ENCODE measurements at places on chromosomes 2 and 18. TPM values are rescaled to one million over a fixed set of nuclear protein-coding genes. Genes with fewer than 3 reads are reported as not detected.
A peak's percentile ranks its signal among the peaks of the same experiment; 100 is the strongest.

The SNTG2 gene
- total RNA-seq: 3.8 TPM

The PROC gene
- not detected for total RNA-seq

DNA sequence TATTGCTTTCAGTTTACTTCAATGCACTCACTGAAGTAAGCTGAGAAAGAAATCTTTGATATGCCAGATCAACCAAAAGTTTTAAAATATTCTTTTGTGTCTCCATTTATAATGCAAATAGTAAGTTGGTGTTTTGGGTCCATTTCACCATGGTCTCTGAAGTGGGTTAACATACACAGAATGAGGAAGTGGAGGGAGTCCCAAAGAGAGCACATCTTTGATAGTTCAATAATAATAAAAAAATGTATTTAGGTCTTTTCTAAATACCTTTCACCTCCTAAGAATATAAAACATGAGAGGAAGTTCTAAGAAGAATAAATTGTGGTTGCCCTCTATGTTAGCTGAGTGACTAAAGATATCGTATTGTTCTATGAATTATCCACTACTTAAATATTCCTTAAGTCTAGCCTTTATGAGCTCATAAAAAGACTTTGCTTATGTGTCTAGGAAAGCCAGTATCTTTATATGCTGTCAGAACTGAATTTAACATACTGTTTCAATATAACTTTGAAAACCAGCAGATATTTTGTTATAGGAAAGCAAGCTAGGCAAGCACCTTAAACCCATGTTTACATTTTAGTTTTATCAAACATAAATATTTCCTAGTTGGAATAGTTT, 148.7 kb upstream of the ZEB2 start:
- no peaks in the 10 kb centered on the region for H3K27me3 ChIP-seq
- H3K36me3 ChIP-seq: no peaks in the 10 kb centered on the region
- no peak overlapping the region for H3K4me3 ChIP-seq
- H3K27ac ChIP-seq: no peak overlapping the region
- DNase-seq: no peak

DNA sequence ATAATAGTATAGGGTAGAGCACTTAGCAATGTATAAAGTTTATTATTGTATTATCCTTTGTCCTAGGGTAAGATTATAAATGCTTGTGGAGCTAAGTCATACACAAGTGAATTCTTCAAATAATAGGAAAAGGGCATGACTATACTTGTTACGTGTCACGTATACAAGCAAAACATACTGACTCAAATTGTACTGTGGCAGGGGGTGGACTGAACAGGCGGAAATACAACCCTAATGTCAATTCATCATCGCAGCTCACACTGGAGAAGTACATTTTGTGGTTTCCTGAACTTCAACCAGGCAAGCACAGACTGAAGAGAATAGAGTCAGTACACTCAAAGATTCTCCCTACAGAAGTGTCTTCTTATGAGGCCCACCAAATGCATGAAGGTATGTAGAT, 201.0 kb downstream of the MBD2 start:
- H3K4me1 ChIP-seq: no peaks in the 10 kb centered on the region
- no peak overlapping the region for H3K4me3 ChIP-seq
- DNase-seq: no peak
- H3K27me3 ChIP-seq: no peaks in the 10 kb centered on the region
- no peak overlapping the region for H3K27ac ChIP-seq

GRCh38 chr18:62372156-62372555, 47.0 kb downstream of the TNFRSF11A start:
- H3K27me3 ChIP-seq: no peaks in the 10 kb centered on the region
- H3K27ac ChIP-seq: no peak overlapping the region
- no peaks in the 10 kb centered on the region for H3K36me3 ChIP-seq
- H3K4me3 ChIP-seq: no peak overlapping the region

DNA sequence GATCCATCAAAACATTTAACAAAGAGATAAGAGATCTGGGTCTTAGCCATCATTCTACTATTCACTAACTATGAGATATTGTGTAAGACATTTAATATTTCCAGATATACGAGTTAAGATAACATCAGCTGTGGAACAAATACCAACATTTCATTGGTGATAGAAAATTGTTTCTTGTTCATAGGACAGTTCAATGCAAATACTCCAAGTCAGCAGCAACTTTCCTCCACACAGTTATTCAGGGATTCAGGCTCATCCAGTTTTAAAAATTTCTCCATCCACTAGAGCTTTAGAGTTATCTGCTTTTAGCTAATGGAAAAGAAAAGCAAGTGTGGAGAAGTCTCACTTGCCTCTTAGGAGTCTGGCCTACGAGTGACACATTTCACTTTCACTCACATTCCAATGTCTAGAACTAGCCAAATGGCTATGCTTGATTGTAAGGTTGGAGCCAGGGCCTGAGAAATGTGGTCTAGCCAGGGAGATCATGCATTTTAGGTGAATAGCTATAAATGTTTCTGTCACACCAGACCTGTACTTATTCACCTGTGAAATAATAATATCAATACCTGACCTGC, 119.3 kb upstream of the MAPRE2 start:
- no peak overlapping the region for H3K4me3 ChIP-seq
- DNase-seq: no peak
- no peak overlapping the region for H3K27ac ChIP-seq
- H3K27me3 ChIP-seq: no peaks in the 10 kb centered on the region

- DNase-seq: no peak
- H3K36me3 ChIP-seq: peaks cover 4% of the 10 kb centered on the region
- no peaks in the 10 kb centered on the region for H3K4me1 ChIP-seq
- no peak overlapping the region for H3K27ac ChIP-seq
Observed at GRCh38 chr2:226873051-226873620, 37.3 kb downstream of the RHBDD1 start.

GRCh38 chr2:18484625-18485024, 75.8 kb downstream of the RDH14 start:
- peaks cover 46% of the 10 kb centered on the region for H3K4me1 ChIP-seq
- H3K27me3 ChIP-seq: no peaks in the 10 kb centered on the region
- H3K4me3 ChIP-seq: no peak overlapping the region
- no peak for DNase-seq

DNA sequence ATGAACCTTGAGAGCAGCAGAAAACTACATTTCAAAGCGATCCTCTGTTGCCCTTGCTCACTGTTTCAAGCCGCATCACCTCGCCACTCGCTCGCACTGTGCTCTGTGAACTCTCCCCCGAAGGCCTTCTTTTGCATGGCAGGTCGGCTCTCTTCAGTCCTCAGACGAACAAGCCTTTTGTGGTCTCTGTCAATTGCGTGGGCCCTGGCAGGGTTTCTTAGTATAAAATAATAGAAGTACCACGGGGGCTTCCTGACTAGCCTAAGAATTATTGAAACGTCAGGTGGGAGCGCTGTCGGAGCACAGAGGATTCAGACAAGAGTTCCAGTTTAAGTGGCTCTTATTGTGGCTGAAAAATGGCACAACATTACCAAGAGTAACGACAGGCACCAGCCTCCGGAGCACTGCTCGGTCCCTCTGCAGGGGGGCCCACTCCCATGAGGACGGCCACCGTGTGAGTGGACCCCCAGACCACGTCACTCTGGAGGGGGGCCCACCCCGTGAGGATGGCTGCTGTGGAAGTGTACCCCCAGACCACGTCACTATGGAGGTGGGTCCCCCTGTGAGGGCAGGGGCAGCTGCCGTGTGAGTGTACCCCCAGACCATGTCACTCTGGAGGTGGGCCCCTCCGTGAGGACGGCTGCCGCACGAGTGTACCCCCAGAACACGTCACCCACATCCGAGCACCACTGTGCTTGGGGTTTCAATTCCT, 237.7 kb downstream of the HDAC4 start:
- no peak overlapping the region for H3K27ac ChIP-seq
- no peak for DNase-seq
- H3K4me3 ChIP-seq: no peak overlapping the region
- peaks cover 75% of the 10 kb centered on the region for H3K36me3 ChIP-seq

- H3K36me3 ChIP-seq: no peaks in the 10 kb centered on the region
- H3K27me3 ChIP-seq: no peaks in the 10 kb centered on the region
- H3K27ac ChIP-seq: no peak overlapping the region
- H3K4me3 ChIP-seq: no peak overlapping the region
- DNase-seq: no peak
- H3K4me1 ChIP-seq: no peaks in the 10 kb centered on the region
Observed at GRCh38 chr2:157411624-157412336, 32.1 kb downstream of the CYTIP start.

DNA sequence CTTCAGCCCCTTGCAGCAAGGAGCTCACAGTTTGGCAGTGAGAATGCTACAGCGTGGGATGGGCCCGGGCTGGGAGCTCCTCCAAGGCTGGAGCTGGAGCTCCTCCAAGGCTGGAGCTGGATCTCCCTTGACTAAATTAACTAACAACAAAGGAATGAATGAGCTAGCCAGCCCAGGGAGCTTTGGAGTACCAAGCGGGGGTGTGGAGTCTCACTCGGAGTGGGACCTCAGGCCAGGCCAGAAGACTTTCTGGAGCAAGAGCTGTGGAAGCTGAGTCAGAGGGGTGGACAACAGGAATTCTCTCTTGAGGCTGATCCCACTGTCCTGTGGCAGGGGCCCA, 244.7 kb upstream of the HS6ST1 start:
- H3K36me3 ChIP-seq: no peaks in the 10 kb centered on the region
- peak; percentile 93 for DNase-seq
- H3K4me3 ChIP-seq: no peak overlapping the region
- H3K4me1 ChIP-seq: no peaks in the 10 kb centered on the region
- no peak overlapping the region for H3K27ac ChIP-seq

DNA sequence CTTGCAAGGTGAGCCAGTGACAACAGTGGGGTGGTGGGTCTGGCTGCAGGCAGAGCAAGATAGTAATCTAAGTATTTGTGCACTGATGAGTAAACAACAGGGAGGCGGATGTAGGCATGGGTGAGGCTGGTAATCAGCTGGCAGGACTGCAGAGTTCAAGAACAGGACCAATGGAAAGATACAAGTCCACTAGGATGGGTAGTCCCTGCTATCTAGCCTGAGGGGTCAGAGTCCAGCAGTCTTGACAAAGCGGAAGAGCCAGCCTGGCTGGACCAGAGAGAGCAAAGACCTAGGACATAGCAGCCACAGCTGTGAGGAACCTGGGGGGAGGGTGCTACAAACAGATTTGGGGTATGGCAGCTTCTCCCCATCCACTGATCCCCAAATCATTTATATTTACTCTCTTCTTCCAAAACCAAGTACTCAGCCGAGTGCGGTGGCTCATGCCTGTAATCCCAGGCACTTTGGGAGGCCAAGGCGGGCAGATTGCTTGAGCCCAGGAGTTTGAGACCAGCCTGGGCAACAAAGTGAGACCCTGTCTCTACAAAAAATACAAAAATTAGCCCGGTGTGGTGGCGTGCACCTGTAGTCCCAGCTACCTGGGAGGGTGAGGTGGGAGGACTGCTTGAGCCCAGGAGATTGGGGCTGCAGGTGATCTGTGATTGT, 25.9 kb downstream of the VIL1 start:
- no peaks in the 10 kb centered on the region for H3K27me3 ChIP-seq
- peaks cover 4% of the 10 kb centered on the region for H3K36me3 ChIP-seq
- peaks cover 3% of the 10 kb centered on the region for H3K4me1 ChIP-seq
- H3K27ac ChIP-seq: no peak overlapping the region
- H3K4me3 ChIP-seq: no peak overlapping the region

DNA sequence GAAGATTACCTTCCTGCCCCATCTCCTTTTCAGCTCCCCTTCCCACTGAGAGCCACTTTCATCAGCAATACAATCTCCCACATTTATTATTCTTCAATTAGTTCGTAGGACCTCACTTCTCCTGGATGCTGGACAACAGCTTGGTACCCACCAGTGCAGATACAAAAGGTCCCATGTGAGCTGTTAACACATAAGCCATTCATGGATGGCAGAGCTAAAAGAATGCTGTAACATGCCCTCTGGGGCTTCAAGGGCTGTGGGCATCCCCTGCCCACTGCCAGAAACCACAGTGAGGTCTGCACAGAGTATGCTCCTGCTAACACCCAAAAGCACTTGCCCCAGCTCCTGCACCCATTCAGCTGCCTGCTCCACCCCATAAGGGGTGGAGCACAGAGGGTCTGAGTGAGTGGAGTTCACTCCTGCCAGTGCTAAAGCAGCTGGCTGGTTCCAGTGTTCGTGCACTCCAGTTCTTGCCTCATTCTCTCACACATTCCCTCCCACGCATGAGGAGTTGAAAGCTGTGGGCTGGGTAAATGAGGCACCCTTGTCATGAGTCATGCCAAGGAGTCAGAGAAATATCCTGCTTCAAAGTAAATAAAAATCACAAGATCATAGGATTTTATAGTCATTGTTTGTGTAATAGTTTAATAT, 305.9 kb upstream of the TMEFF2 start:
- no peak for DNase-seq
- no peaks in the 10 kb centered on the region for H3K36me3 ChIP-seq
- no peaks in the 10 kb centered on the region for H3K4me1 ChIP-seq
- H3K27ac ChIP-seq: no peak overlapping the region
- H3K4me3 ChIP-seq: no peak overlapping the region

- DNase-seq: no peak
- H3K27me3 ChIP-seq: no peaks in the 10 kb centered on the region
- H3K4me3 ChIP-seq: no peak overlapping the region
- H3K27ac ChIP-seq: no peak overlapping the region
Observed at GRCh38 chr18:50444539-50444938, 69.7 kb downstream of the SKA1 start.

- H3K4me3 ChIP-seq: no peak overlapping the region
- H3K4me1 ChIP-seq: no peaks in the 10 kb centered on the region
- no peaks in the 10 kb centered on the region for H3K27me3 ChIP-seq
- H3K36me3 ChIP-seq: no peaks in the 10 kb centered on the region
- H3K27ac ChIP-seq: no peak overlapping the region
Observed at GRCh38 chr2:165414187-165414586, 55.3 kb upstream of the CSRNP3 start.

GRCh38 chr2:229088517-229088913, 182.6 kb downstream of the PID1 start:
- peaks cover 9% of the 10 kb centered on the region for H3K4me1 ChIP-seq
- no peak overlapping the region for H3K4me3 ChIP-seq
- DNase-seq: no peak
- H3K27ac ChIP-seq: no peak overlapping the region
- no peaks in the 10 kb centered on the region for H3K36me3 ChIP-seq

GRCh38 chr2:144583741-144584453, 64.0 kb upstream of the ZEB2 start:
- no peaks in the 10 kb centered on the region for H3K4me1 ChIP-seq
- no peaks in the 10 kb centered on the region for H3K27me3 ChIP-seq
- no peak for DNase-seq
- H3K27ac ChIP-seq: no peak overlapping the region
- no peak overlapping the region for H3K4me3 ChIP-seq
- no peaks in the 10 kb centered on the region for H3K36me3 ChIP-seq

DNA sequence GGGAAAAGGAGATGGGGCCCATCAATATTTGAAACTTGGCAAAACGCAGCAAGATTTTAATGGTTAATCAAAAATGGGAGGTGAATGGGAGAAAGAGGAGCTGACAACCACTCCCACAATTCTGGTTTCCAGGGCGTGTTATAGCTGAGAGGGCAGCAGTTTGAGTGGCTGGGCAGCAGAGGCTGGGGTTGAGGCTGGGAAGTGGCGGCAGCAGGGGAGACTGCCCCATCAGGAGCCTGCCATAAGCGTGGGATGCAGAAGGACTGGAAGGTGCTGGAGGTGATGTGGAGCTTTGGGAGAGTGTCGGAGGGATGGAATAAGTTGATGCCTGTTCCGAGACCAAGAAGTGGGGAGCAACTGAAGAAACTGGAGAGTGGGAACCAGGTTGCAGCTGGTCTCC, 48.9 kb upstream of the SH3RF3 start:
- no peaks in the 10 kb centered on the region for H3K27me3 ChIP-seq
- no peak overlapping the region for H3K4me3 ChIP-seq
- H3K27ac ChIP-seq: no peak overlapping the region
- DNase-seq: peak; percentile 74
- H3K4me1 ChIP-seq: no peaks in the 10 kb centered on the region
